Endothelial cell of umbilical vein (primary cell): ENCODE measurements at places on chromosomes 12 and 14. TPM values are rescaled to one million over a fixed set of nuclear protein-coding genes. Genes with fewer than 3 reads are reported as not detected.

Gene LRFN5
- total RNA-seq, result not detected in 2 replicates

DNA sequence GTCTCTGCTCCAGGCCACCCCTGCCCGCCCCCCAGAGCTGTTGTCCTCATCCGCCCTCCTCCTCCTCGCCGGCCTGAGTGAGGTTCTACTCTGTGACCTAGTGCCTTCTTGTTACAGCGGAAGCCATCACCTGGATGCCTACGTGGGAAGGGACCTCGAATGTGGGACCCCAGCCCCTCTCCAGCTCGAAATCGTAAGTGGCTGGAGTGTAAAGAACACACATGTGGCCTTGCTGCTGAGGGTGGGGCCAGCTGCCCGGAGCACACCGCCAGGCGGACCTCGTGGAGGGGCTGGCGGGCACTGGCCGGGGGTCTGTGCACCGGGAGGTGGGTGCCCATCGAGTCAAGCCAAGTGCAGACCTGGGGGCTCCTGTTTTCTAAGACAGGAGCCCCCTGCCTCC, 19.4 kb downstream of the MEG3 start:
- no peak for DNase-seq

GRCh38 chr12:12217018-12217359, 49.9 kb downstream of the LRP6 start:
- no peak for DNase-seq

DNA sequence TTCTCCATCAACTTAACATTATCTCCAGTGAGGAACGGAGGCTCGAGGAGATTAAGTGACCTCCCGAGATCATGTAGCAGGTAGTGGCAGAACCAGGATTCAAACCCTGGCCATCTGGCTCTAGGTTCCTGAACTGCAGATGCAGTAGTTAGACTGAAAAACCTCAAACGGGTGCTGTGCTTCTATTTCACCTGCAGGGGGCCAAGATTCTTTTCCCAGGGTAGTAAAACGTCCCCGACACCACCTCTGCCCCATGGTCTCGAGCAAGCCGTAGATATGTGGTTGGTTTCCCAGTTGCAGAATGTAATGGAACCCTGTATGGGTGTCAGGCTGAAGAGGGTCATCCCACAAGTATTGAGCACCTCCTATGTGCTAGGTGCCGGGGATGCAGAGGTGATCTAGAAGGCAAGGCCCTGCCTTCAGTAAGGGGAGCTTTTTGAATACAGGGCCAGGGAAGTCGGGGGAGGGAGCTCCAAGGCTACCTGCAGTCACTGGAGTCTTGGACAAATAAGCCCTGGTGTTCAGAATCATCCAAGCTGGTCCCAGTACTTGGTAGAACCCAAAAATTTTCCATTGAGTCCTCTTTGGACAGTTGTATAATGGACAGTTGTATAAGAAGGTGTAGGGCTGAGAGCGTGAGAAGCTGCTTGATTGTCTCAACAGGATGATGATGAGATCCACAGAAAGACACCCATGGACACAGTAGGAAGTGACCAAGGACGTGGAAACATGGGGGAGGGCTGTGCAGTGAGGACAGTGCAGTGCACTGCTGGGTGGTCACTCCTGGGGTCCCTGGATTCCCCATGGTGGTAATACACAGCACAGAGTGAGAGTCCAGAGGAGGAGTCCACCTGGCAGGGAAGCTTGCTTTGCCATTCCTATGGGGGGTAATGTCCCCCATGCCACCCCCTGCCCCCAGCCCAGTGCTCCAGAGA, 197.2 kb downstream of the CHST11 start:
- no peak for DNase-seq
